Umbilical cord (tissue), 2 donors: ENCODE measurements at places on chromosomes 1 and 21. TPM values are rescaled to one million over a fixed set of nuclear protein-coding genes. Genes with fewer than 3 reads are reported as not detected.

GRCh38 chr1:7528386-7529198 is 242.5 kb upstream of the VAMP3 start:
- DNase-seq = no peak

Gene INSRR
- not detected for total RNA-seq

Gene C21orf91
- 10.8 TPM for total RNA-seq

GRCh38 chr1:70079546-70079945 is 125.8 kb downstream of the LRRC40 start:
- no peak for DNase-seq

Gene EFNA3
- 0.72 TPM for total RNA-seq

- no peak for DNase-seq
Observed at GRCh38 chr1:59504276-59504675, 207.4 kb downstream of the FGGY start.

GRCh38 chr1:160744199-160744851 is 5.3 kb downstream of the SLAMF7 start:
- DNase-seq = no peak

GRCh38 chr21:41068496-41068895 is 99.5 kb upstream of the BACE2 start:
- peak; percentile 12 for DNase-seq

- no peak for DNase-seq
Observed at GRCh38 chr1:89896105-89896942, 75.5 kb downstream of the LRRC8D start.

DNA sequence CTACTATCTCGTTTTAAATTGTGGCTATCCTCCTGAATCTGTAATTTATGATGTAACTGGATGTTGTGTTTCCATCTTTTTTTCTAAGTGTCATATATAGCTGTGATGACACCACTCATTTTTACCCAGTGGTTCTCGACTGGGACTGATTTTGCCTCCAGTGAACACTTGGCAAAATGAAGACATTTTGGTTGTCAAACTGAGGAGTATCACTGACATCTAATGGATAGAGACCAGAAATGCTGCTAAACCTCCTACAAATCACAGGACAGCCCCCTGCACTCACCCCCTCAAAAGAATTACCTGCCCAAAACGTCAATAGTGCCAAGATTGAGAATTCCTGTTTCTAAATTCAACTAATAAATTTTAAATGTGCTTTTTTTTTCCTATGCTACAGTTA is 1.9 kb downstream of the TRMT13 start:
- DNase-seq = no peak

GRCh38 chr1:205943245-205943644 is at the start of gene SLC26A9:
Gene SLC26A9 (minus strand): TSS chr1:205943456. CDS start chr1:205935820, 7,636 bp downstream.
- DNase-seq = no peak

Gene CACNA1S
- 0.96 TPM for total RNA-seq

DNA sequence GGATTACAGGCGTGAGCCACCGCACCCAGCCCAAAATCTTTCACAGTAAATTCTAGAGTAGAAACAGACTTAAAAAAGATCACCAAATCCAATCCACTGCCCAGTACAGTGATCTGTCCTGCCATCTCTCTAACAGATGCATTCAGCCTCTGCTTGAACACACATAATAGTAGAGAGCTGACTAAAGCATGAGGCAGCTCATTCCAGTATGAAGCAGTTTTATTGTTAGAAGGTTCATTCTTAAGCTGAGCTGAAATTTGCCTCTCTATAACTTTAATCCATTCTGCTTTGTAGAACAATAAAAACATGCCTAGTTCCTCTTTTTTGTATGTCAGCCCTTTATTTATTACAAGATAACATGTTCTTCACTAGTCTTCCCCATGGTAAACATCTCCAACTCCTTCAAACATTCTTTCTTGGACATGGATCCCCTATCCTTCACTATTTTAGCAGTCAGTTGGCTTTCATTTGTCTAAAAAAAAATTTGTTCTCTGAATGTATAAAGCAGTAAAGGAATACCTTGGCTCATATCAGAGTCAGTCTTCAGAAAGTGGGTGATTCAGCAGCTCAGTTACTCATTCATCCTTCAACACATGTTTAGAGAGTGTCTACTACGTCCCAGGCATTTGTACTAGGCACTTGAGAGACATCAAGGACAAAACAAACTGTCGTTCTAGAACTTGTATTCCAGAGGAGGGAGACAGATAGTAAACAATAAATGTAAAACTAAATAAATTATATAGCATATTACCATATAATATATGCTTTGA is 10.7 kb upstream of the PTBP2 start:
- no peak for DNase-seq

Gene AQP10
- total RNA-seq = not detected

DNA sequence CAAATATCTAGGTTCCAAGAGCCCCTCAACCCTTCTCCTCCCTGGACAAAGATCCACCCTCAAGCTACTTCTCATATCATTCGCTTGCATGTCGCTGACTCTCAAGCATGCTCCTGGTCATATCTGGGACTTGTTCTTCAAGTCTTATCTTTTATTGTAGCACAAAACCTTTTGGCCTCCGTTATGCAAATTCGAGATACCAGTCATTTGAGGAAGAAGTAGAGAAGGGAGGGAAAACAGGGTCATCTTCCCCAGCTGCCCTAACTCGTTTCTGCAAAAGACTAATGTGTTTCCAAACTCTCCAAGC is 63.8 kb upstream of the ETS2 start:
- DNase-seq = no peak

DNA sequence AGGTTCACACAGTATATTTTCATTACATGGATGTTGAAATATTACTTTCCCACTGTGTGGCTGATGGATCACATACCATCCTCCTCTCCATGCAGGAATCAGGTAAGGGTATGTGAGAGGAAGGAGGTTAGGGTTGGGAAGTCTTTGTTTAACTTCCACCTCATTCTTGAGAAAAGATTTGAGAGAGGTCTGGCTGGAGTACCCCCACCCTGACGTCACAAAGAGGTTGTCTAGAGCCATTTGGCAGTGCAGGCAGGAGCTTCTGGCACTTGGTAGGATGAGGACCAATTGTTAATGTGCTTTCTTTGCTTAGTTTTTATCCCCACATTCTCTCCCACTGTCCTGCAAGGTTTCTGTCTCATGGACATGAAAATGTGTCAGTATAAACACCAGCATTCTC is 356.6 kb downstream of the DSCAM start:
- DNase-seq = no peak

Gene FAM72C
- 6.0 TPM for total RNA-seq

GRCh38 chr1:248596615-248597014 is 885 bp downstream of the OR2T10 start:
- DNase-seq = no peak

- DNase-seq = peak; percentile 66
Observed at GRCh38 chr1:94580367-94581115, 39.0 kb upstream of the F3 start.

GRCh38 chr1:77282866-77283539 is 1.2 kb downstream of the AK5 start:
- DNase-seq = no peak

GRCh38 chr1:240667351-240667750 is 55.4 kb upstream of the GREM2 start:
- DNase-seq = no peak

GRCh38 chr1:17404820-17405219 is 32.8 kb downstream of the PADI6 start:
- DNase-seq = no peak

Gene NEK2
- 3.1 TPM for total RNA-seq

DNA sequence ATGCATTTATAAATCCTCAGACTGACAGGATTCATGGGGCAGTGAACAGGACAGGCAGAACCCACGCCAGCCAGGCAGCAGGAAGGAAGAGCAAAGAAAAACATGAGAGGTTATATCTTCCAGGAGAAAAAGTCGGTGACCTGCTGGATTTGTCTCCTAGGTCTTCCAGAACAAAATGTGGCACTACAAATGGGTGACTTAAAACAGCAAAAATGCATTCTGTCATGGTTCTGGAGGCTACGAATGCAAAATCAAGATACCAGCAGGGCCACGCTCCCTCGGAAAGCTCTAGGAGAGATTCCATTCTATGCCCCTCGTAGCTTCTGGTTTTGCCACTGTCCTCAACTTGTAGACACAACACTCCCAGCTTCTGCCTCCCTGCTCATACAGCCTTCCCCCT is 63.4 kb downstream of the PSMG1 start:
- no peak for DNase-seq

Gene RHD
- total RNA-seq = not detected

Gene PADI2
- total RNA-seq = 8.4 TPM

Gene NDUFS5
- total RNA-seq = 256 TPM

GRCh38 chr1:17460219-17460618 is 20.7 kb upstream of the RCC2 start:
- no peak for DNase-seq

- peak; percentile 39 for DNase-seq
Observed at GRCh38 chr1:43766086-43766784, 58.9 kb downstream of the ST3GAL3 start.

DNA sequence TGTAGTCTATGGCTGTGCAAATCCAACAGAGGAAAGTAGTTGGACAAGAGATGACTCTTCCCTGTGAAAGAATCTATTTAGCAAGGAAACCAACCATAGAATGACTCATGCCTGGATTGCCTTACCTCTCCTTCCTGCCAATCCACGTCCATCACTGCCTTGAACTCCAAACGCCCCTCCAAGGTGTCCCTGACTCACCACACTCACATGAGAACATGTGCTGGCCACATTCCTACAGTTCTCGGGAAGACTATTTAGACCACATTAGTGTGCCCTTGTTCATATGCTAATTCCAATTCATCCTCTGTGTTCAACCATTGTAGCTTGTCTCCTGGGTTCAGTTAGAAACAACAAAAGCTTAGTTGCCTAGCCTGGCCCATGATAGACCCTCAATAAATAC is 157.3 kb downstream of the SLC30A10 start:
- no peak for DNase-seq

Gene ANXA9
- total RNA-seq = not detected
